DMS 273 treated with DMSO at 0.1 percent for 48 hours (cell line): ENCODE measurements at places on chromosomes 1 and 21.
A peak's percentile ranks its signal among the peaks of the same experiment; 100 is the strongest.

DNA sequence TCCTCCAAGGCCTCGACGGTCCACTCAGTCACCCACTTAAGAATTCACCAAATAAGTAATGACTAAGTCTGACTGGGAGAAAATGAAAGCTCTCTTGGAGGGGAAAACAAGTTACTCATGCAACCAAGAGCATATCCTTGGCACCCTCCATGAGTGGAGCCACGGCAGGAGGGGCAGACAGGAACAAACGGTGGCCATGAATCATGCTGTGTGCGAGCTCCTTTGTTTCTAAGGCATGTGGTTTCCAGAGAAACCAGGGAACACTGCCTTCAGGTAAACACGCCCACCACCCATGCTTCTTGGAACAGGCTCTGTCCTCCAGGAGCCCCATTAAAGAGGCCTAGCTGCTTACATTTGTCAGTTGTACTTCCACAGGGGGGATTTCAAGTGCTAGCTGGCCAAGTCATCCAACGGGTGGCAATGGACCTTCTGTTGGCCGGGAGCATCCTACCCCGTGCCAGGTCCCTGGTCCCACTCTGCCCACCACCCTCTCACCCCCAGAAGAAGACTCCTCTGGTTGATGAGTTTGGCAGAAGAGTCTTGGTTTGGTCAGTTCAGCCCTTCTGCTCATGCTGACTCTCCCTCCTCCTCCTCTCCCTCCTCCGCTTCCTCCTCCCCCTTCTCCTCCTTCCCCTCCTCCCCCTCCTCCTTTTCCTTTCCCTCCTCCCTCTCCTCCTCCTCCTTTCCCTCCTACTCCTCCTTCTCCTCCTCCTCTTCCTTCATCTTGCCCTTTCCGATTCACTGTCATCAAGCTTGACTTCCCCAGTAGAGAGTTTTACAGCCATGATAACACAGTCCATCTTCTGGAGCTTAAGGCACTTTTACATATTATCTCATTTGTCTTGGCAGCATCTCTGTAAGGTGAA lies 107.6 kb downstream of the CCDC185 start:
- DNase-seq = no peak

DNA sequence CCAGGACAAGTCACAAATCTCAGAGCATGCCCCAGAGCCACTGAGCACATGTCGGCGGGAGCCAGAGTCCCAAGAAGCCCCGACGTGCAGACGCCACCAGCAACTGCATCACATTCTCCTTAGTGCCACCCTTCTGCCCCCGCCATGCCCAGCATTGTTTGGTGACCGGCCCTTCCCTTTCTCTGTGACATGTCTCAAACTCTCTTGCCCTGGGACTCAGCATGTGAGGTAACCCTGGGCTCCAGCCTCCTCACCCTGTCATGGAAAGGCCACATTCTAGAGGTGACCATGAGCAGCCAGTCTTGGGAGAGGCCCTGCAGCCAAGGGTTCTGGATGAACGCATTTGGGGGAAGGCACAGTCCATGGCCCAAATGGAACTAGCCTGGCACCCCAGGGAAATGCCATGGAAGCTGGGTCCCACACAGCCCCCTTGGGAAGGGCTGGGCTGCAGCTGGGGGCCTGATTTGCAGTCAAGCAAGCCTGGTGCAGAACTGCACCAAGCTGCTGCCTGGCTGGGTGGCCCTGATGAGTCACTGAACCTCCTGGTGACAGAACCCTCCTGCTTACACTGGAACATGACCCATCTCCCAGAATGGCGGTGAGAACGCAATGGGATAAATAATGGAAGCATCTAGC lies 94.4 kb downstream of the ITPKB start:
- no peak for DNase-seq

DNA sequence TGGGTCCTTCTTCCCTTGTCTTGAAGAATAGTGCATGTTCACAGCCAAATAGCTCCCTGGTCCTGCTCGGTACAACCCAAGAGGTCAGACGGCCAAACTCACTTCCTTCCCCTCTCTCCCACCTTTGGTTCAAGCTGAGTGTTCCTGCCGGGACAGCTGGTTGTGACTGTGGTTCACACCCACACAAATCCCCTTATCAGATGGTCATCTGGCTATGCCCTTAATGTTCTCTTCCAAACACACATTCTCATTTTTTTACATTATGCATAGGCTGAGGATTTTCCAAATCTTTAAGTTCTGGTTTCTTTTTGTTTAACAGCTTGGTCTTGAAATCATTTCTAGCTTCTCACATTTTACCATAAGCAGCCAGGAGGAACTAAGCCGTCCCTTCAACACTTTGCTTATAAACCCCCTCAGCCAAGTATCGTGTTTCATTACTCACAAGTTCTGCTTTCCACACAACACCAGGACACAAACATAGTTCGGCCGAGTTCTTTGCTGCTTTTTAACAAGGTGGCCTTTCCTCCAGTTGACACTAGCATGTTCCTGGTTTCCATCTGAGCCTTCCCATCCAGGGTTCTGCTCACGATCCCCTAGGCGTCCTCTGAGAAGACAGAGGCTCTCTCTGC lies 19.7 kb upstream of the TSPEAR start:
- no peak for DNase-seq

DNA sequence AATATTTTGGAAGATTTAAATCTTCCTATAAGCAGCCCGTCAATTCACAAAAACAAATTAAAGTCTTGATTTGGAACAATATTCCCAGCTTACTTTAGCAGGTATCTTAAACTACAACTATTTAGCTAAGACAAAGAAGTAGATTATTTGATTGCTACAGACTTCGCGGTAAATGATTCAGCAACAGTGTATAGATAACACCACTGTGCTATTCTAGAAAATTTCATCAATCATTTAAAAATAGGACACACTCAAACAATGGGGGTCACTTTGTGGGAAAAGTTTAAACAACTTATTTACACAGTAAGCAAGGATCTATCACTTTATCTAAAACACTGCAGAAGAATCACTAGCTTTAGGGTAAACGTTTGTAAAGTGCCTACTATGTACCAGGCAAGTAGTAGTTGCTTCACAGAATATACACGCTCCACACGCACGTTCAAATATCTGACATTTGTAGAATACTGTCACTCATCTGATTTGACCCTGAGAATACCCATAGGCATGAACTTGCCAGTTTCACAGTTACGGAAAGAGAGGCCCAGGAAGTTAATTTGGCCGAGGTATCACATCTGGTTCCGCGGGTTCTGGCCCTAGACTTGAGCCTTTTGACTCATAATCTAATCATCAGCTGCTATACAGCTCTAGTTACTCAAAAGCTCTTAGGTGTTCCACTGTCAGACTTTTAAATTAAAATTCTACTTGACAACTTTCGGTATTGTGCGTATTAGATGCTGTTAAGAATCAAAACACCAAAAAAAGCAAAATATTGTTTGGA lies 876 bp downstream of the DENND2C start:
- no peak for DNase-seq

DNA sequence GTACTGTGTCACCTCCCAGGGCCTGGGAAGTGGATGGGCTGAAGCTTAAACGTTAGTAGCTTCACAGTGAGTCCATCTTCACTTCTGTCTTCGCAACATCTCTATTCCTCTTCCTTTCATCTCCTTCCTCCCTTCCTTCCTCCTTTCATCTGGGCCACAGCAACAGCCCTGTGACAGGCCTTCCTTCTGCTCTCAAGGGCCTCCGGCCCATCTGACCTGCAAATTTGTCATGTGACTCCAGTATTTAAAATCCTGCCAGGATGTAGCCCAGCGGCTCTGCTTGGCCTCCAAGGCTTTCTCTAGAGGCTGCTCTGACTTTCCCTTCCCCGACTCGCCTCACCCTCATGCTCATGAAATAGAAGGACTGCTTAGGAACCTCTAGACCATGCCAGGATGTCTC lies 10.9 kb upstream of the BATF3 start:
- DNase-seq = no peak

GRCh38 chr21:15895142-15896106 lies 165.6 kb downstream of the USP25 start:
- DNase-seq = no peak

GRCh38 chr1:39331647-39332046 lies 127.2 kb downstream of the MACF1 start:
- DNase-seq = no peak

- DNase-seq = no peak
Observed at GRCh38 chr1:162974810-162975209, 94.4 kb upstream of the RGS4 start.

DNA sequence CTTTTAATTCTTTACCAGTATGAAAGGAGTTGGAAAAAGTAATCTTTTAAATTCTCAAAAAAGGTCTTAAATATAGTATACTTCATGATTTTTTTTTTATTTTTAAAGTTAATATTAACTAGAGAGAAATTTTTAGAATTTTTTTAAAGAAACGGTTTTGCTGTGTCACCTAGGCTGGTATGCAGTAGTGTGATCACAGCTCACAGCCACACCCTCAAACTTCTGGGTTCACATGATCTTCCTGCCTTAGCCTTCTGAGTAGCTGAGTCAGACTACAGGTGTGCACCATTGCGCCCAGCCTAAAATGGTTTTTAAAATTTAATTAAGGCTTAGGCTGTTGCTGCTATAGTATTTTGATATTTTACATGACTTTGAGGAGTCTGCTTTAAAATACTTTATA lies 52.4 kb downstream of the TLCD4 start:
- DNase-seq = no peak

- DNase-seq = no peak
Observed at GRCh38 chr1:33516891-33517567, 44.6 kb downstream of the ZSCAN20 start.

DNA sequence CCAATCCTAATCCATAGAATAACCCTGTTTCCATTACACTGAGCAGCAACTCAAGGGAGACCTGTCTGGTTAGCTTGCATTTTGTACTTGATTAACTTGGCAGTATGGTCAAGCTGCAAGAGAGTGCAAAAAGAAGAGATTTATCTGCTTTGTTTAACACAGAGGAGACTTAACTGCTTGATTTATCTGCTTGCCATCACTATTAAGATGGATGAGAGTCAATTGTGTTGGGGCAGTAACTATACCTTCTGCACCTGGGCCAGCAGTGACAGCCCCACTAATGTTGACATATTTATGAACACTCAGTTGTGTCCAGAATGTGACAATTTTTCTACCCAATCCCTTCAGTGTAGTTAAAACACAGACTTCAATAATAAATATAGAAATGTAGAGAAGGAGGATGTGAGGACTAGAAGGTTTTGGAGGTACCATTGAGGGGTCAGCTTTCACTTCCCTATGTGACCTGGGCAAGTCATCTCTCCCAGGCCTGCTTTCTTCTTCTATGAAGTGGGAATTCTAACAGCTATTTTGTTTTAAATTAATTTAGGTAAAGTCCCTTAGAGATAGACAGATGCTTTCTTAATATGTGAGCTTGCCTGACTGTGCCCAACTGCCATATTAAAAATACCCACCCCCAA lies 159.1 kb upstream of the KCNK2 start:
- no peak for DNase-seq

DNA sequence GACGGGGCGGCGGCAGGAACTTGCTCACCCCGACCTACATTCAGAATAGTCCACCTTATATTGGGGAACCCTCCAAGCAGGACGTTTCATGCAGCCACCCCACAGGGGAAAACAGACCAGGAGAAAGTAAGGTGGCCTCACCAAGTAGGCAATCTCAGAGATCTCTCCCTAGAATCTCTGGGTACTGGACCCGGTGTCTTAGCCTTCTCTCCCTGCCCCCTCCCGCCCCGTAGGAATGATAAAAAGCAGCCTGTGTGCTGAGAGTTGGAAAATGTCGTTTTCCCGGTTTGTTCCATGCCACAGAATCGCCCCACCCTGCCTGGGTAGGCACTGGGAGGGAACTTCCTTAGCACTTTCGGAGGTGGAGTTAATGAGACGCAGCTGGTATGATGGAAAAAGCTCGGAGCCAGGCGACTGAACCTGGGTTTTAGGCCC lies 789 bp upstream of the PTPN14 start:
- DNase-seq = peak; percentile 38

DNA sequence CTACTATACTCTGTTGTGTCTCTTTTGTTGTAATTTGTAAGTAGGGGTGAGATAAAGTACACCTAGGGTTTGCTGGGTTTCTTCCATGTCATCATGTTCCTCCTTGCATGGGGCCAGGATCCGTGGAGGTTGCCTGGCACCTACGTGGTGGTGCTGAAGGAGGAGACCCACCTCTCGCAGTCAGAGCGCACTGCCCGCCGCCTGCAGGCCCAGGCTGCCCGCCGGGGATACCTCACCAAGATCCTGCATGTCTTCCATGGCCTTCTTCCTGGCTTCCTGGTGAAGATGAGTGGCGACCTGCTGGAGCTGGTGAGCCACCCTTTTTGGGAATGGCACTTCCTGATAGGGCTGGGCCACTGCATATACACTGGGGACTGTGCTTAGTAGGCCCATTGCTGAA lies 4.4 kb downstream of the PCSK9 start:
- DNase-seq = no peak

GRCh38 chr1:26070296-26070962 lies 3.0 kb upstream of the TRIM63 start:
- DNase-seq = no peak

DNA sequence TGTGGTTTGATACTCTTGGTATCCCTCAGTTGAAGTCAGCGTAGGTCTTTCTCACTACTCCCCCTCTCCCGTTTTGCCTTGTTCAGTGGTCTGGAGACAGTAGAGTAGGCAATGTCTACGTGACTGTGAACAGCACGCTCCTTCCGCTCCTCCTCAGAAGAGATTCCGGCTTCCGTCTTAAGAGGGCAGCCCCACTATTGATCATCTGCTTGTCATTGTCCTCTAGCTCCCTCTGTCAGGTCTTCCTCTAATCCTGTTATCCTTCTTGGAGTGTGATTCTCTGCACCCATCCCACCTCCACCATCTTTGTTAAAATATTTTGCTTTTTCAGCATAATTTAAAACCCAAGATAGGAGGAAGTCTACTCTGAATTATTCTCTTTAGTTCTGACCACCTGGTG lies 129.9 kb upstream of the KCNK2 start:
- DNase-seq = no peak

DNA sequence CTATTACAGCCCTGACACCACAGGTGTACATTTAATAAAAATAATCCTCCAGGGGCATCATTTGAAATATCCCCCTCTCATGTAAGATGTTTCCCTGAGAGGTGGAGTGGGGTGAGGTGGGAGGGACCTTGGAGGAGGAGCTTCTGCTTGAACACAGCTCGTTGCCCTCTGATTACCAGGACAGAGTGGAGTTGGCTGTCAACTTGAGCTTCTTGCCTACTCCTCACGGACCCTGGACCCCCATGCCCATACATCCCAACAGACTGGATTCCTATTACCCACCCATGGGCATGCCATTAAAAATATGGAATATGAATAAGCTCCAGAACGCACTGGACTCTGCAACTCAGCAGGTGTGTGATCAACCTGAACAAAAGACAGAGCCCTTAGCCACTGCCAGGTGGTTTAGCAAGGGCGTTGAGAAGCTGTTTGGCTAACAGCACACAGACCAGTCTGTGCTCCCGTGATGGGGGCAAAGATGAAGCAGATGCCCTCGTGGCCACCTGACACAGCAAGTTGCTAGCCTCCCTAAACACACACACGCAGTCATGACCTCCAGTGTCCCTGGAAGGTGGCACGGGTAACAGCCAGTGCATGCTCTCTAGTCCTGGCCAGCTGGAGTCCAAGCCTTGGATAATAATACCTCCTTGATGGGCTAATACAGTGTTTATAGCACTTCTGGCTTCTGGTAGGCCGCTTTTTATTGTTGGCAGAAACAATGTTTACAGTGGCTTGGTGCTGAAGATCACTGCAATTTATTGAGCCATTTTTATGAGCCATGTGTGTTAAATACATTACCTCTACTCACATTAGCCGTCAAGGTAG lies 155.0 kb downstream of the TOMM20 start:
- no peak for DNase-seq

- DNase-seq = no peak
Observed at GRCh38 chr1:78401148-78401547, 89.6 kb upstream of the PTGFR start.

- DNase-seq = no peak
Observed at GRCh38 chr1:30464187-30464617, 259.2 kb downstream of the MATN1 start.

GRCh38 chr1:53127546-53127945 lies 14.9 kb downstream of the SLC1A7 start:
- DNase-seq = no peak
